ENCODE measurements at places on chromosomes 3 and 15. TPM values are rescaled to one million over a fixed set of nuclear protein-coding genes. Genes with fewer than 3 reads are reported as not detected.

Gene XCR1
- not detected for total RNA-seq

Gene C3orf49
- total RNA-seq: not detected

DNA sequence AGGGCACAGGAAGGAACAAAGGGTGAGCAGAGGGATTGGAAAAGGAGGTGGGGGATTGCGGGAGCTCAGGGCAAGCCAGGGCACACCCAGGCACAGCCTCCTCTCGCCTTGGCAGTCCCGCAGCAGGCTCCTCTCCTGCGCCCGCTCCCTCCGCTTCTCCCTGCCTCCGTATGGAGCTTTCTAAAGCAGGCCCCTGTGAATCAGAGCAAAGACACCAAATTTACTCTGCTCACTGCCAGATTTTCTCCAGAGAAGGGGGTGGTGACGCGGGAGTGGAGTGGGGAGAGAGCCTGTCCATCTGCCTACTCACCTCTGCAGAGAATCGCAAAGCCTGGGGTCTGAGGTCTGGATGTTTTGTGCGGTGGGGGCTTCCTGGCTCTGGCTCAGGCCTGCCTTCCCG, 20.0 kb downstream of the ATP2B2 start:
- H3K36me3 ChIP-seq: no peaks in the 10 kb centered on the region
- no peak overlapping the region for H3K4me3 ChIP-seq
- DNase-seq: no peak
- H3K4me1 ChIP-seq: no peaks in the 10 kb centered on the region

DNA sequence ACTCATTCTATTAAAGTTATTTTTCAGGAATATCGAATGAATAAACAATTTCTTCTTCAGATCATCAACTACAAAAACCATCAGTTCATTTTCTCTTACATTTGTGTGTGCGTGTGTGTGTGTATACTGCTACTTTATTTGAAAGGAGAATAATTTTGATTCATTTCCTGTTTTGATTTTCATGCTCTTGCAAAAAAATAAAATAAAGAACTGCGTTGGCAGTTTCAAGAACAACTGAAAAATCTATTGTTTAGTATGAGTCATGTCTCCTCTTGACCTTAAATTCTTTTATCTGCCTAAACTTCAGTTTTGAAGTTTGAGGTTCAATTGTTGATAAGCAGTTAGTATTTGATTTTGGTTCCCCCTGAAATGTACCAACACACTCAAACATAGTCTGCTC, 540.8 kb downstream of the FGF12 start:
- H3K4me1 ChIP-seq: no peaks in the 10 kb centered on the region
- no peak overlapping the region for H3K27ac ChIP-seq
- H3K27me3 ChIP-seq: no peaks in the 10 kb centered on the region
- no peak overlapping the region for H3K4me3 ChIP-seq

Gene CCR9
- total RNA-seq: 0.08 TPM

GRCh38 chr3:116809208-116809607, 99.6 kb downstream of the TUSC7 start:
- DNase-seq: no peak
- no peak overlapping the region for H3K4me3 ChIP-seq
- no peaks in the 10 kb centered on the region for H3K36me3 ChIP-seq

DNA sequence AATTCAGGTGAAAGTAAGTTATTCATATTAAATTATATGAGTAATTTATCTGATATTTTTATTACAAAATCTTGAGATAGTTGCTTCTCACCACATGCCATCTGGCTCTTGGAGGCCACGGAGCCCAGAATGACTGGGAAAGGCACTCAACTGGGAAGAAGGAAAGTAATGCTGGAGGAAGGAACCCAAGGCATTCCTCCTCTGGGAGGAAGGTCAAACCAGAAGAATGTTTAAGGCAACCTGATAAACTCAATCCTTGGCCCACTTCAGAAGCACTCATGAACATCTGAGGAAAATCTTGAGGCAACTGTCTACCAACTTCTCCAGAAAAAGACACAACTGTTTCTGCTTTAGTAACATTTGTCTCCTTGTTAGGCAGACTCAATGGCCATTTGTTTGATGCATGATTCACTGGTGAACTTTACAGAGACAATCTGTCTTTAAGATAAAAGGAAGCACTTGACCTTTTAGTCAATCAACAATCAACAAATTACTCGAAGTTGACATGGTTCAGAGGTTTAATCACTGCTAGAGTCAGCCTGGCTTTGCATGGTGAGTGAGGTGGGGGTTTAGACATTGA, 261.4 kb upstream of the MME start:
- H3K27me3 ChIP-seq: no peaks in the 10 kb centered on the region
- no peaks in the 10 kb centered on the region for H3K36me3 ChIP-seq
- no peak overlapping the region for H3K4me3 ChIP-seq
- DNase-seq: no peak

- H3K36me3 ChIP-seq: no peaks in the 10 kb centered on the region
- H3K27ac ChIP-seq: no peak overlapping the region
- peaks cover 2% of the 10 kb centered on the region for H3K27me3 ChIP-seq
- DNase-seq: no peak
- no peak overlapping the region for H3K4me3 ChIP-seq
Measured at GRCh38 chr15:63473007-63473748, 31.2 kb upstream of the USP3 start.

GRCh38 chr3:42518800-42519567, 16.5 kb downstream of the VIPR1 start:
- peaks cover 7% of the 10 kb centered on the region for H3K36me3 ChIP-seq
- no peak overlapping the region for H3K4me3 ChIP-seq
- H3K4me1 ChIP-seq: peaks cover 17% of the 10 kb centered on the region
- peak; percentile 68 for DNase-seq

Gene EPHA3
- total RNA-seq: 0.08 TPM

Gene ZNF660
- 0.83 TPM for total RNA-seq

- no peak for DNase-seq
- H3K27me3 ChIP-seq: peaks cover 39% of the 10 kb centered on the region
- H3K27ac ChIP-seq: no peak overlapping the region
- no peaks in the 10 kb centered on the region for H3K36me3 ChIP-seq
Measured at GRCh38 chr3:69735893-69736292, 3.4 kb upstream of the MITF start.

DNA sequence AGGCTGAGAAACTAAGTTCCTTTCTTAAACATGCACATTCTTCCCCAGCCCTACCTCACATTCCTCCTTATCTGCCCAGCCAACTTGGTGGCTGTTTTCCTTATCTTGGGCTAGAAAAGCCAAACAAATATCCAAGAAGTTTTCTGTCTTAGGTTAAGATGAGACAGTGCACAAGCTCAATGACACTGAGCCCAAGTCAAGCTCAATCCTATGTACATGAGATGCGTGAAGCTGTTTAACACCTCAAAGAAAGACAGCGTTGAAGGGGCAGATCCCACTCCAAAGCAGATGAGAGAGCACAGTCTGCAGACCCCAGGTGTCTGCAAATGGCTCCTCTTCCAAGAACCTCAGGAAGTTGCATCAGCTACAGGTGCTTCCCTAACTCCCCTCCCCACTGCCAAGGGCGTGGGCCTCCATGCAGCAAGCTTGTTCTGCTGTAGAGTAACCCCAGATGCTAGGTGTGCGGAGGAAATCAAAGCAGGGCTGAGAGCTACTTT, 16.6 kb downstream of the LRRC2 start:
- no peak overlapping the region for H3K4me3 ChIP-seq
- peaks cover 26% of the 10 kb centered on the region for H3K4me1 ChIP-seq
- peaks cover 15% of the 10 kb centered on the region for H3K27me3 ChIP-seq
- no peak overlapping the region for H3K27ac ChIP-seq

Gene PSTPIP1
- total RNA-seq: 208 TPM

DNA sequence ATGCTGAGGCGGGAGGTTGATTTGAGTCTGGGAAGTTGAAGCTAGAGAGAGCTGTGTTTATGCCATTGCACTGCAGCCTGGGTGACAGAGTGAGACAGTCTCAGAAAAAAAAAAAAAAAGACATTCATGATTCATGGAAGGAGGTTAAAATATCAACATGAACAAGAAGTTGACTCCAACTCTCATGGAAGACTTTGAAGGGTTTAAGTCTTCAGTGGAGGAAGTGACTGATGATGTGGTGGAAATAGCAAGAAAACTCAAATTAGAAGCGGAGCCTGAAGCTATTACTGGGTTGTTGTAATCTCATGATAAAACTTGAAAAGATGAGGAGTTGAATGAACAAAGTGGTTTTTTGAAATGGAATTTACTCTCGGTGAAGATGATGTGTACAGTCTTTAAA, 491.8 kb downstream of the SQOR start:
- no peak overlapping the region for H3K4me3 ChIP-seq
- no peak overlapping the region for H3K27ac ChIP-seq
- no peaks in the 10 kb centered on the region for H3K27me3 ChIP-seq
- no peaks in the 10 kb centered on the region for H3K36me3 ChIP-seq

- no peak for DNase-seq
- no peaks in the 10 kb centered on the region for H3K36me3 ChIP-seq
- H3K4me3 ChIP-seq: no peak overlapping the region
- H3K4me1 ChIP-seq: no peaks in the 10 kb centered on the region
- no peaks in the 10 kb centered on the region for H3K27me3 ChIP-seq
Measured at GRCh38 chr3:144369129-144369879, 397.7 kb downstream of the DIPK2A start.

GRCh38 chr3:198080521-198081384, 120.7 kb downstream of the LMLN start:
- peaks cover 38% of the 10 kb centered on the region for H3K27me3 ChIP-seq
- peak overlapping the region; percentile 80 for H3K27ac ChIP-seq
- H3K4me1 ChIP-seq: peaks cover 7% of the 10 kb centered on the region
- H3K4me3 ChIP-seq: peak overlapping the region; percentile 78
- peaks cover 4% of the 10 kb centered on the region for H3K36me3 ChIP-seq

DNA sequence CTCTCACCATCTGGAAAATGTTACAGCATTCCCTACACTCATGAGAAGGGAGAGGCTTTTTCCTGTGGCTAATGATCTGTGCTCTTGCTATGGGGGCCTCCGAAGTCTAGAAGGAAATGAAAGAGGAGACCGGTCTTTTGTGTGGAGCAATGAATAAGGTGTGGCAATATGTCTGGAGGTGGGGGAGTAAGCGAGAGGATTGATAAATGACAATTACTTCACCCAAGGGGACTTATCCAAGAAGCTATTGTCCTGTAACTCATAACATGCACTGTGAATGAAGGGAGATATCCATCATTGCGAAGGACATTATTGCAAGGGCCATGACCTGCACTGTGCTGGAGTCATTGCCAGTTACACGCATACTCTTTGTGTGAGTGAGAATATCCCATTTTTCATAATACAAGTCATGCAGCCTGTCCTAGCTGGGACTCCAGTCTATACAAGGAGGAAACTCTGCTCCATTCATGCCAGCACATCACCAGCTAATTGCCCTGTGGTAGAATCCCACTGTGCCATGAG, 37.7 kb upstream of the SYNPR start:
- H3K4me3 ChIP-seq: no peak overlapping the region
- DNase-seq: no peak
- H3K36me3 ChIP-seq: no peaks in the 10 kb centered on the region
- no peaks in the 10 kb centered on the region for H3K4me1 ChIP-seq
- no peaks in the 10 kb centered on the region for H3K27me3 ChIP-seq

Gene PLCL2
- 35.8 TPM for total RNA-seq

Gene POTEB2
- total RNA-seq: not detected

DNA sequence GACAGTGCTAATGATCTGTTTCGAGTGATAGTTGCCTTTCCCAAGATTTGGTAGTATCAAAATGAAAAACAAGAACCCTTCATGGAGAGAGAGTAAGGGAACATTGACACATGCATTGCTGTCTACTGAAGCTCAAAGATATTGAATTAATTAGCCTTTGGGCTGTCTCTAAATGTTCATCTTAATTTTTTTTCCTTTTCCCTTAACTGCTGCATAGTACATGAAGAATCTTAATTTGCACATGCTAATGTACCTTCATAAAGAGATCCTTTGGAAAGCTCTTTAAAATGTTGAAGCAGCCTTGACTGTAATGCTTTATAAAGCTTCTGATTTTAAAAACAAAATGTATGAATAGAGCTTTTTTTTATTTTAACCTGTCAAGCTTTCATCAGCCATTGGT, 452.2 kb downstream of the TUSC7 start:
- H3K4me3 ChIP-seq: no peak overlapping the region
- DNase-seq: no peak
- H3K27me3 ChIP-seq: no peaks in the 10 kb centered on the region
- no peak overlapping the region for H3K27ac ChIP-seq
- no peaks in the 10 kb centered on the region for H3K4me1 ChIP-seq

Gene IRAK2
- total RNA-seq: 1.4 TPM

DNA sequence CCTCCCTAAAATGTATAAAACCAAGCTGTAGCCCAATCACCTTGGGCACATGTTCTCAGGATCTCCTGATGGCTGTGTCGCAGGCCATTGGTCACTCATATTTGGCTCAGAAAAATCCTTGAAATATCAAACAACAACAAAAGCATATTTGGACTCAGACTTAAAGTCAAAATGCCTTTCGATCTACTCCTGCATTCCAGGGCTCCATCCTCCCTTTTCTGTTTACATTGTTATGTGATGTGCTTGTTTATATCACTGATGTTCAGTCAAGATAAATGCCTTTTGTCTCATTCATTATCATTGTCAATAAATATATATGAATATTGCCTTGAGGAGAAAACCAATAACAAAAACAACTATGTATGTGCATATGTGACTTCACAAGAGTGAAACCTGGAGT, 31.7 kb downstream of the HGD start:
- no peaks in the 10 kb centered on the region for H3K4me1 ChIP-seq
- H3K27me3 ChIP-seq: no peaks in the 10 kb centered on the region
- H3K27ac ChIP-seq: no peak overlapping the region

GRCh38 chr15:31382713-31383045, 56.0 kb downstream of the KLF13 start:
- peak overlapping the region; percentile 56 for H3K27ac ChIP-seq
- no peaks in the 10 kb centered on the region for H3K27me3 ChIP-seq
- H3K36me3 ChIP-seq: peaks cover 63% of the 10 kb centered on the region
- DNase-seq: no peak

Gene LTF
- total RNA-seq: not detected
